Activated CD4-positive, alpha-beta T cell treated with anti-CD3 and anti-CD28 coated beads for 4 hours (primary cell): ENCODE measurements at places on chromosomes 2 and 18.

- no peak for DNase-seq
Observed at GRCh38 chr2:196967116-196967515, 40.6 kb upstream of the PGAP1 start.

GRCh38 chr2:32832821-32833220, 113.9 kb upstream of the LTBP1 start:
- DNase-seq, result no peak

DNA sequence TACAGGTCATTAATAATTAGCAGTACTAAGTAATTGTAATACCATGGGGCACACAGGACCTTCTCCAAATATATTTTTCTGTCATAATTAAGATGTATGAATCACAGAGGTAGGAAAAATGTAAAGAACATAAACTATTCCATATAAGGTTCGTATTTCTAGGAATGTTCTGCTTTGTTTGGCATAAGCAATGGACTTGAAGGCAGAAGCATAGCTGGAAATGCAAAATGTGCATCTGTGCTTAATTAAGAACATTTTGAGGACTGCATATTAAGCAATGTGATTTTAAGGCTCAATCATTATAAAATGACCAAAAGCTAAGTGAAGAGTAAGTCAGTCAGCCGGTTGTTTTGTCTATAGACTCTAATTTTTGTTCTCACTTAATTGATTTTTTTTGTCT, 123.2 kb downstream of the RBM43 start:
- no peak for DNase-seq

- DNase-seq, result no peak
Observed at GRCh38 chr18:22451796-22452195, 34.1 kb upstream of the CTAGE1 start.

DNA sequence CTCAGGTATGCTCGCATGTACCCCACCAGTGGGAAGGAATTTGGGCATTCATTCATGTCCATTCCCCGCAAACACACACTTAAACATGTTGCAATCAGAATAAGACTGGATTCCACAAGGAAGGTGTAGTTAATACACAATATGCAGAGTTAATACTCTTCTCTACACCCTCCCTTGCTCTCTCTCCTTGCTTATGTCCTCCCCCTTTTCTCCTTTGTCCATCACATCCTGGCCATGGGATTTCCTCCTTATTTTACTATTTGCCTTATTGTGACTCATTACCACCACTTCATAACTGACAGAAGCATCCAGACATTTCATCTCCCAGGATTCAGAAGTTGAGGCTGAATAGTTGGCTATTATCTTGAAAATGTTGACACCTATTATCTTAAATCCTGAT, 473.8 kb upstream of the SPHKAP start:
- DNase-seq, result no peak

DNA sequence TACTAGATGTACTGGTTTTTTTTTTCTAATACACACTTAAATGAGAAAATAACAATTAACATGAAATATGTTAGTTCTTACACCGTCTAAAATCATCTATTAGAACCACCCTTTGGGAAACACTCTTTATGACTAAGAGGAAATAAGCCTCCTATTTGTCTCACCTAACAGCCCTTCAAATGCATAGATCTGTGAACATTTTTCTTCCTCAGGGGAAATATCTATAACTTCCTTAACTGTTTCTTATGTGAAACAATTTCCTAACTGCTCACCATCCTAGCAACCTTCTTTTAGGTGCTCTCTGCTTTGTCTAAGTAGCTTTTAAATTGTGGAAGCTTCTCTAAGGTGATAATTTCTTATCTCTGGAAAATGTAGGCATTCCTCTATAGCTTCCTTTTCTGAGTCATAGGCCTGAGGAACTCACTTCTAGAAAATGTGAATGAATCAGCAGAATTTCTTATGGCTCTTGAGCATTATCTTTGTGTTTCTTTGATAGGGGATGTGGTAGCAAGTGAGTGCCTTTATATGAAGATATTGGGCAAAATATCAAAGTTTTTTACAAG, 56.1 kb downstream of the CNTNAP5 start:
- no peak for DNase-seq

- peak; percentile 63 for DNase-seq
Observed at GRCh38 chr2:37877457-37878315, 47.4 kb upstream of the RMDN2 start.

- DNase-seq, result peak; percentile 46
Observed at GRCh38 chr18:32019251-32019948, 775 bp downstream of the RNF125 start.

DNA sequence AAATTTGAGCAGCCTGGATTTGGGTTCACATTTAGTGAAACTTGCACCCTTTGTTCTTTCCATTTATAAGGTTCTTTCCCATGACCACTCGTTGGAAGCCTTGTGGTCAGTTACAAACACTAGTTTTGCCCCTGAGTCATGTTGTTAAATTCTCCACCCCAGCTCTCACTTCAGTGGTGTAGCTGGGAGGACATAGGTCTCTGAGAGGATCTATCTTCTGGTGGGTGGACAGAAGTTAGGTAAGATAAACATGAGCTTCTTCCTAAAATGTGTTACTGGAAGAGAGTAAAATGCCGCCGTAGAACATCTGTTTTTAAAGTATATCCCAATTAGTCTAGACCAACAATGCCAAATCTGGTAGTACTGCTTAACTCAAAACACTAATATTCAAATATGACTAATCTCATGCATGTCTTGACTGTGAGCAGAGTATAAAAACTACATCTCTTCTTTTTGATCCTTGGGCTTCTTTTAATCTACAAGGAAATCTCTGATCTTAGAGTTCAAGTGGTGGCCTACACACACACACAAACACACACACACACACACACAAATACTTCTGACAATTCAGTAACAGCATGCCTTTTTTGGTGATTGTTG, 162.6 kb upstream of the FN1 start:
- no peak for DNase-seq

GRCh38 chr2:58852243-58852642, 611.1 kb upstream of the FANCL start:
- DNase-seq, result no peak

- no peak for DNase-seq
Observed at GRCh38 chr2:170227951-170228350, 50.0 kb downstream of the MYO3B start.

DNA sequence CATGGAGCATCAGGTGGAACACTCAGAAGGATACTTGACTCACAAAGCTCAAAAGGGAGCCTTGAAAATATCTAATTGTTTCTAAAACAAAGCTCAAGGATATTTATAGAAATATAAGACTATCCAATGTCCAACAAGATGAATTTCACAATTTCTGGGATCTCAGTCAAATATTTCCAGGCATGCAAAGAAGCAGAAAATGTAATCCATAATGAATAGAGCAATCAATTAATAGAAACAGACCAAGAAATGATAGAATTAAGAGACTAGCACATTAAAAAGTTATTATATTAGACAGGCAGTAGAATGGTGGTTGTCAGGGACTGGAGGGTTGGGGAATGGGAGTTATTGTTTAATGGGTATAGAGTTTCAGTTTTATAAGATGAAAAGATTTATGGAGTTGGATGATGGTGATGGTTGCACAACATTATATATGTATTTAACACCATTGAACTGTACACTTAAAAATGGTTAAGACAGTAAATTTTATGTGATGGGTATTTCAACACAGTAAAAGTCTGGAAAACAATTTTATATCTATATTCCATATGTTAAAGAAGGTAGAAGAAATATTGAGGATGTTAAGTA, 189.9 kb upstream of the PIEZO2 start:
- no peak for DNase-seq

DNA sequence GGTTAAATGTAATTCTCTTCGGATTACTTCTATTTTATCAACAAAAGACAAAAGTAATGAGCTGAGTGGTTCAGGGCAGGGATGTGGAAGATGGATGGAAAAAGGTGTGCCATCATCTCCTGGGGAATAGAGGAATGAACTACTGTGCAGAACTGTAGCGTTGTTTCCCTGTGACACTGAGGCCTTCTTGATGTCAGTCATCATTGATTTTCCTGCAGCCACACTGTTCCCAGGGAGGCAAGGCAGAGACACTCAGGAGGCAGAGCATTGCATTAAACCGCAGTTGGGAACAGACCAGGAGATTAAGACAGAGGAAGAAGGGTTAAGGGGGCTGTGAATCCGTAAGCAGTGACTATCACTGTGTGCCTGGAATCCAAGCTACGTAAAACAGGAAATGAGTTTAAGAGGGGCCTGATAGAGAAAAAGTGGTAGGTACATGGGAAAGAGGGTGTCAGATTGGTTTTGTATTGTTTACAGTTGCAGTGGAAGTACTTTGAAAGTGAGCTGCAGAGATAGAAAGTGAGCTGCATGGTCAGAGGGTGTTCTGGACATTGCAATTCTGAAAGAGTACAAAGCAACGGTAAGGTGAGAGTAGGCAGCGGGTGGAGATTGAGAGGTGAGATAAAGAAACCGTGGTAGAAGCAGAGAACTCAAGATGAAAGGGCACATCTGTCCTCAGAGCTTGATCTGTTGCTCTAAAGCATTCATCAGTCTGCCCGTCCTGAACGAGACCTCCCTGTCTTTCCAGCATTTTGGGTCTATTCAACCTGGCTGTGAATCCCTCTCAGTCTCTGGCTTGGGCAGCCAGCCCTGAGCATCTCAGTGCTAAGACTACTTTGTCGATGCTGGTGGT, 793.4 kb upstream of the CELF4 start:
- DNase-seq, result no peak
